Dermis blood vessel endothelial cell (primary cell): ENCODE measurements at places on chromosomes 3 and 15. TPM values are rescaled to one million over a fixed set of nuclear protein-coding genes. Genes with fewer than 3 reads are reported as not detected.

Gene MED12L
- total RNA-seq = under 0.01 and 0.05 TPM in 2 replicates

Gene GXYLT2
- total RNA-seq = under 0.01 and 0.09 TPM in 2 replicates

Gene FEZF2
- not detected in 2 replicates for total RNA-seq

Gene RTP1
- not detected in 2 replicates for total RNA-seq

Gene CDC25A
- total RNA-seq = 15.1 and 21.6 TPM in 2 replicates

Gene FBXO40
- total RNA-seq = not detected in 2 replicates

Gene TNIK
- 8.2 and 30.3 TPM in 2 replicates for total RNA-seq

Gene RPUSD3
- total RNA-seq = 28.9 and 33.3 TPM in 2 replicates

Gene ITIH4
- total RNA-seq = 0.19 and 1.9 TPM in 2 replicates

Gene KLF15
- total RNA-seq = 4.0 and 5.6 TPM in 2 replicates

Gene GOLGA8S
- 0.05 TPM in 1 of 2 replicates, not detected in the other for total RNA-seq

Gene NDN
- total RNA-seq = 11.9 and 40.3 TPM in 2 replicates

Gene ARPIN
- total RNA-seq = 14.8 and 15.7 TPM in 2 replicates
